ENCODE measurements at places on chromosomes 13 and 19.

GRCh38 chr13:44969551-44970484 is 19.5 kb downstream of the NUFIP1 start:
- DNase-seq, result peak; percentile 16

DNA sequence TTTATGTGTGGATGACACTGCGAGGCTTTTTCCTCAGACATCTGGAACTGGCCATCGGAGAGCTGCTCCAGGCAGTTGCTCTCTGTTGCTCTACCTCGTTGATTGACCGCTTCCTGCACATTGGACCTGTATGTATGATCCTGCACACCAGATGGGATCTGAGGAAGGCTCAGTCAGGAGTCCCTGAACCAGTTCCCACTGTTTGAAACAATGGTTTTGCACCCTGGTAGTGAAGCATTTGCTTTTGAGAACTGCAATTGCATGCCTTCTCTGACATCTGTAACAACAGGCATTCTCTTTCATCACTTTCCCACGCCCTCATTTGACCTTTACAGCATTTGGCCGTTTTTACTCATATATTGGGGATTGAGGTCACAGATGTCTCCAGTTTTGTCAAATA is 61.1 kb upstream of the NPAS1 start:
- no peak for DNase-seq

- DNase-seq, result no peak
These were observed 112.5 kb downstream of the DACH1 start for GRCh38 chr13:71754407-71754974.

DNA sequence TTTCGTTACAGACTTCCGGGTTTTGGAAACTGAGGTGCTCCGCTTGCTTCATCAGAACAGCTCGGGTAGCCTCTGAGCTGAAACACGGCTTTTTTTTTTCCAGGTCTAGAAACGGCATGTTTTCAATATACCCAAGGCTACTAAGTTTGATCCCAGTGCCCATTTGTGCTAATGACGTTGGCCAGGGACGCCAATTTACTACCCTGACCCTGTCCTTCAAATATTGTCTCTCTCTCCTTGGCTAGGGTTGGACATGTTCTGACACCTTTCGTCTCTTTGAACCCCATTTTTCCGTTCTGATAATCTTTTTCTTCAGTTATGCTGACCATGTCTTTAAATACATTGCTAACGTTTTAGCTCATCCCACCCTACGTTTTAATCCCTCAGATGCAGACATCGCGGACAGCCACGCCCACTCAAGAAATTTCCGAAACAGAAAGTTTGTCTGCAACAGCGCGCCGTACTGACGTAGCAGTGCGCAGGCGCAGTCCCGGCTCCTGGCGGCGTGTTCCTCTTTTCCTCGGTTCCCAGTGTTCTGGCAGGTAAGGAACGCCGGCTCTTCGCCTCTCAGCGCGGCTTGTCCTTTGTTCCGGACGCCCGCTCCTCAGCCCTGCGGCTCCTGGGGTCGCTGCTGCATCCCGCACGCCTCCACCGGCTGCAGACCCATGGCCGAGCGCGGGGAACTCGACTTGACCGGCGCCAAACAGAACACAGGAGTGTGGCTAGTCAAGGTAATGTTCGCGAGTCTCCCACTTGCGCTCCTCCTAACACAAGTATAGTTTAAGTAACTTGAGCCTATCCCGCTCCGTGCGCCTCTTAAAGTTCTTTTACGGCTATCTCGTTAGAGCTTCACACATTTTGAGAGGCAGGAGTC is at the start of gene GTF2F2:
Gene GTF2F2 (plus strand): TSS at position 520 of the 874 bp plus-strand sequence. CDS start 146 bp downstream, at position 666.
- peak; percentile 88 for DNase-seq

- DNase-seq, result no peak
These were observed 111.5 kb downstream of the TEX26 start for GRCh38 chr13:31043957-31044356.
